ENCODE measurements at places on chromosomes 11 and 22.

- no peak for DNase-seq
Observed at GRCh38 chr11:15687342-15687741, 572.6 kb downstream of the INSC start.

DNA sequence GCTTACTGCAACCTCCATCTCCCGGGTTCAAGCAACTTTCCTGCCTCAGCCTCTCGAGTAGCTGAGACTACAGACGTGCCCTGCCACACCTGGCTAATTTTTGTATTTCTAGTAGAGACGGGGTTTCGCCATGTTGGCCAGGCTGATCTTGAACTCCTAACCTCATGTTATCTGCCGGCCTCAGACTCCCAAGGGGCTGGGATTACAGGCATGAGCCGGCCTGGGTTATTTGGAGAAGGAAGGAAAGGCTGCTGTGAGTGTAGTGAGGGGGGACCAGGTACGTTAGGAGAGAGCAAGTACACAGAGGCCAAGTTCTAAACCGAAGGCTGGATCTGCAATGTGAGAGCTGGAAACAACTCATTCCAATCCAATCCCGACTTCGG, 453 bp downstream of the BATF2 start:
- DNase-seq = no peak

GRCh38 chr11:72836111-72836510, 21.9 kb downstream of the ATG16L2 start:
- DNase-seq = no peak

- DNase-seq = no peak
Observed at GRCh38 chr11:27431808-27432207, 40.8 kb downstream of the LGR4 start.

GRCh38 chr11:47983464-47984397, 3.4 kb downstream of the PTPRJ start:
- DNase-seq = no peak

DNA sequence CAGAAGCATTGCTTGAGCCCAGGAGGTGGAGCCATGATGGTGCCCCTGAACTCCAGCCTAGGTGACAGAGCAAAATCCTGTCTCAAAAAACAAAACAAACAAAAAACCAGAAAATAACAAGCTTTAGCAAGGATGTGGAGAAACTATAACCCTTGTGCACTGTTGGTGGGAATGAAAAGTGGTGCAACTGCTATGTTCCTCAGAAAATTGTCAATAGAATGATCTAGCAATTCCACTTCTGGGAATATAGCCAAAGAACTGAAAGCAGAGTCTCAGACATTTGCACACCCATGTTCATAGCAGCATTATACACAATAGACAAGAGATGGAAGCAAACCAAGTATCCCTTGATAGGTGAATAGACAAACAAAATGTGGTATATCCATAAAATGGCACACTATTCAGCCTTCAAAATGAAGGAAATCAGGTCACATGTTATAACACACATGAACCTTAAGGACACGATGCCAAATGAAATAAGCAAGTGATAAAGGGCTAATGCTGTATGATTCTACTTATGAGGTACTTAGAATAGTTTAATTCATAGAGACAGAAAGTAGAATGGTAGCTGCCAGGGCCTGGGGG, 15.9 kb downstream of the KLHL22 start:
- DNase-seq = no peak

DNA sequence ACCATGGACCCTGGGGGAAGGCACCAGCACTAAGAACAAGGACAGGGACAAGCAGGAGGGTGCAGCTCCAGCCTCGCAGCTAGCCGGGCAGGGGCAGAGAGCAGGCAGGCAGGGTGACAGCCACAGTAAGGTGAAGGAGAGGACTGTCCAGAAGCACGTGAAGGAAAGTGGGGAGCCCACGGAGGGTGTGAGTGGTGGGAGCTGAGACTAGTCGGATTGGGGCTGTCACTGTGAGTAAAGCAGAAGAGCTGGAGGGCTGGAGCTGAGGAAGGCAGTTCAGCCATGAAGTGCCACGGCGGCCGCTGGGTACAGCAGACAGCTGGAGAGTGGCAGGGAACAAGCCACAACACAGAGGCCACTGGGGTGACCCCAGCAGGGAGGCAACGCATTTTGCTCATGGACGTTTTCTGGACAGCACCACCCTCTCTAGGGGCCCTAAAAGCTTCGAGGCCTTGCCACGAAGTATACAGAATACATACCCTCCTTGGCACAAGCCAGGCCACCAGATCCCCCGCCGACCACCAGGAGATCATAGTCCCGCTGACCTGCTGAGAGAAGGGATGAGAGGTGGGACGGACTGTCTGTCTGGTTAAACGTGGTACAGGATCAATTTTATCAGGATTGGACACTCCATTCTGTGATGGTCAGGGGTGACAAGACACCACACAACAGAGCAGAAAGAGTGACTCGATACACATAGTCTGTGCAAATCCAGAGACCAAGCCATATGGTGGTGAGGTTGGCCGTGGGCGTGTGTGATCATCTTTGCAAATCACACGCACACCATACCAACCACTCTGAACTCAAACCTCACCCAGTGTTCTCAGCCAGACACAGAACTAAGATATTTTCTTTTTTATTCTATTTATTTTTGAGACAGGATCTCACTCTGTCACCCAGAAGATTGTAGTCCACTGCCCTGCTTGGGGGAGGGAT, 10.8 kb upstream of the COMT start:
- no peak for DNase-seq

DNA sequence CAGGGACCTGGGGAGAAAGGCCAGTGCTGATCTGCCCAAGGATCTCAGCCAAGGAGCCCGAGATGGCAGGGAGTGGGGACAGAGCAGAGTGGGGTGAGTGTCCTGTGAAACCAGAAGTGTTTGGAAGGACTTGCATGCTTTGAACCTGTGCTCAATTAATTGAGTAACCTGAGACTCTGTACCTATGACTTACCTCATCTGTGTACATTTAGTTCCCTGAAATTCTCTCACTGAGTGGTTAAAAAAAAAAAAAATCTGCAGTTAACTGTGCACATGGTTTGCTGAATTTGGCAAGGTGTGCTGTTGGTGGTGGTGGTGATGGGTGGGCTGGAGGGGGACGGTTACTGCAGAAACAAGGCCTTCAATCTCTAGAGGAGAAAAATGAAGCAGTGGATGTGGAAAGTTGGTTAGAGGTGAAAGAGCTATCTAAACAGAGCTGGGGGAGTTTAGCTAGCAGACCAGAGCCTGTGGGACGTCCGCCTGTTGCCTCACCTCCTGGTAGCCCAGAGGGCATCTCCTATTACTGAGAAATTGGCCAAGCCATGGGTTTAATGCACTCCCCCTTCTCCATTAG, 8.3 kb upstream of the SORL1-AS1 start:
- no peak for DNase-seq

DNA sequence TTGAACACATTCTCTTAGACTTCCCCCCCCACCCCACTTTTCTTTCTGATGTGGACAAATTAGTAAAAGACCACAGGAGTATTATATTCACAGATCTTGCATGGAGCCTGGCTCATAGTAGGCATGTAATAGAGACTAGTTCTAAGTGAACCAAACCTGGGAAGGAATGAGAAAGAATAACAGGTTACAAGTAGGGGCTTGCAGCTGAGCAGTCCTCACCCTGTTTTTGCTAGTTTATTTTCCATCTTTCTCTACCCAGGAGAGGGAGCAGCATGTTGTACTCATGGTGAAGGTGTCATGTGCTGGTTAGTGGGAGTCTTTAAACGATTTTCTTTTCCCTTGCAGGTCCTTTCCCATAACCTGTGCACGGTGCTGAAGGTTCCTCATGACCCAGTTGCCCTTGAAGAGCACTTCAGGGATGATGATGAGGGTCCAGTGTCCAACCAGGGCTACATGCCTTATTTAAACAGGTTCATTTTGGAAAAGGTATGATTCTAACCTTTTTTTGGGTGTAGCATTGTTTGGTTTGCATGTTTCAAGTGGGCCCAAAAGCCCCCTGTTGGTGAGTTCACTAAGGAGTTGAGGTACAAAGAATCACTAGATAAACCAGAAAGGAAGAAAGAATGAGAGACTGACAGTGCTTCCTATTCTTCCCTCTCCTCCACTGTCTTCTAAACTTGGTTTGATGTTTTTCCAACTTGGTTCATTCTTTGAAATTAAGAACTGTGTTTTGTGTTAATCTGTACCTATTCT, 30.1 kb downstream of the SWAP70 start:
- no peak for DNase-seq

Data from AG09309 (cell line).